Left cardiac atrium (tissue), 4 donors: ENCODE measurements at places on chromosomes 1 and 21.

- no peak for DNase-seq
Measured at GRCh38 chr1:225152061-225152460, 222.6 kb downstream of the DNAH14 start.

DNA sequence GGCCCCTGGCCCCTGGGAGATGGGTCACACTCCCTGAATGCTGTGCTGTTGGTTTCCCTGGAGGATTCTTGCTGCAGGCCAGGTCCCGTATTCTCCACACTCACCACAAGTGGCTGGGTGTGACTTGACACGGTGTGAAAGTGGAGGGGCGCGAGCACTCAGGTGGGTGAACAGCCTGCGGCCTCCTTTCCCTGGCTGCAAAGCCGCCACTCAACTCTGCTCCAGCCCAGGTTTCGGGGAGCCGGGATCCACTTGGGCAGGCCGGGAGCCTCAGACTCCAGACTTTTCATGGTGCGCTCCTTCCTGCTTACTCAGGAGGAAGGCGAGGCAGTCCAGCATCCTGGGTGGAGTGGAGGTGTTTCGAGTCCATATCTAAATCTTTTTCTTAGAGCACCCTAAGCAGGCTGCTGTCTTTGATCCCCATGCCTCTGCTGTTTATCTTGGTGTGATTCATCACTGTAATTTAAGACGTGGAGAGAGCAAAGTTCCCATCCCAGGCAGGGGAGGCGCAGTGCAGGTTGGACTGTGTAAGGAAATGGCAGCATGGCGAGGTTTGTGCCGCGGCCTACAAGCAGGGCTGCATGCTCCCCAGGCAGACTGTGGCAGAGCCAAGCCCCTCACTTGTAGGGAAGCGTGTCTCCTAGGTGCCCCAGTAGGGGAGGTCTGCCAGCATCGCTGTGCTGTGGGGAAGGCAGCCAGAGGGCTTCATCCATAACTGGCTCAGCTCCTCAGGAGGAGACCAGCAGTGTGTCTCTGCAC, 29.6 kb downstream of the VANGL1 start:
- no peak for DNase-seq

GRCh38 chr1:165856021-165856420, 28.6 kb downstream of the UCK2 start:
- DNase-seq = no peak

- DNase-seq = no peak
Measured at GRCh38 chr21:46478910-46479309, 20.2 kb downstream of the DIP2A start.

DNA sequence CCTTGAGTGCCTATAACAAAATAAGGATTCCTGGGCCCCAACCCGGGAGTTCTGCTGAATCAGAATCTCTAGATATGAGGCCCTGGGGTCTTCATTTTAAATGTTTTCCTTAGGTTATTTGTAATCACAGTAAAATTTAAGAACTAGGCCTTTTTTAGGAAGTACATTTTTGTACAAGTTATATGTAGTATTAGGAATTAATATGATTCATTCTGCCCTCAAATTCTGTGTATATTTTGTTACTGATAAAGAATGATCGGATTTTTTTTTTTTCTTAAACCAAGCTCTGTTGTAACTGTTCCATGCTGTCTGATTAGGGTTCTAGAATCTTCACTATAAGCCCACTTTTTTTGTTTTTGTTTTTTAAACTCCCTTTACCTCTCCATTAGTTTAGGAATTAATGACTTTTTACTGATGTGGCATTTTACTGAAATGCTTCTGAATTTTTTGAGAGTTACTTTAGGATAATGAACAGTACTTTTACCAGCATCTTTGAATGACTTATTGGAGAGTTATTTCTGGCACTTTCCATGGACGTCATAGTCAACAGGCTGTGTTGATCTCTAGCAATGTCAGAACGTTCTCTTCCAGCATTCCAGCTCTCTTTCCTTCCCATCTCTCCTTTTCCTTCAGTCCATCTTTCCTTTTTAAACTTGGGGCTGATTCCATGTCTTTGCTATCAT, 48.3 kb downstream of the CLIC4 start:
- DNase-seq = no peak

DNA sequence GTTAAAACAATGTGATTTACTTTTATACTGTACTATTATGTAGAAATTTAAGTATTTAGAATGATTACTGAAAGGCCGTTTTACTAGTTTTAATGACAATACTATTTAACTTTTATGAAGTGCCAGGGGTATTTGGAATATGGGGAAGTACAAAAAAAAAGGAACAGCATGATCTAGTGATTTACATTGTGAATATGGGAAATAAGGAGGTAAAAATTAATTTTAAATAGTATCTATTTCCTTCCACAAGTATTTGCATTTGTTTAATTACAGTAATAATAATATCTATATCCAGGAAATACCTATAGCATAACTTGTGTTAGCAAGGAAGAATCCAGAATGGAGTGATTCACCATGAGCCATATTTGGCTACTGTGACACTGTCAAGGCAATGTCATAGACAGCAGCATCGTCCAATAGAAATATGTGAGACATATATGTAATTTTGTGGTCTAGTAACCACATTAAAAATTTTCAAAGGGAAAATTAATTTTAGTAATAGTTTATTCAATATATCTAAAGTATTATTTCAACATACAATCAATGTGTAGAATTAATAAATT, 22.0 kb downstream of the CNST start:
- DNase-seq = no peak

DNA sequence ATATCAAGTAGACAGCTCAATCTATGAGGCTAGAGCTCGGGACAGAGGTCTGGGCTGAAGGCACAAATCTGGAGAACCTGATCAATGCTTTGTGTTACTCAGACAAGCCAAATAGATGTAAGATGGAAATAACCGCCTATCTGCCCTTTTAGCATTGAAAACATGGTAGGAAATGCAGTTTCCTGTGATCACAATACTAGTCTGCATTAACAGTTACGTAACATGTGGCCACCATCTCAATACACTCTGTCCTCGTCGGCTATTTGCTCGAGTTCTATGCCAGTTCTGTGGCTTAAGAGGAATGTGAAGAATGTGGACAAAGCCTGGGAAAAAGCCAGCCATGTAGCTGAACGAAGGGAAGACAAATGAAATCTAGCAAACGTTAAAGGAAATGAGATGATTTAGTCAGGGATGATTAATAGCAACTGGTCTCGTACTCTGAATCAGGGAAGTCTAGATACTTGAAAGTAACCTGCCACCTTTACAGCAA, 73.3 kb downstream of the HSF2BP start:
- peak; percentile 67 for DNase-seq

- DNase-seq = no peak
Measured at GRCh38 chr1:177597393-177597792, 372.5 kb downstream of the SEC16B start.

DNA sequence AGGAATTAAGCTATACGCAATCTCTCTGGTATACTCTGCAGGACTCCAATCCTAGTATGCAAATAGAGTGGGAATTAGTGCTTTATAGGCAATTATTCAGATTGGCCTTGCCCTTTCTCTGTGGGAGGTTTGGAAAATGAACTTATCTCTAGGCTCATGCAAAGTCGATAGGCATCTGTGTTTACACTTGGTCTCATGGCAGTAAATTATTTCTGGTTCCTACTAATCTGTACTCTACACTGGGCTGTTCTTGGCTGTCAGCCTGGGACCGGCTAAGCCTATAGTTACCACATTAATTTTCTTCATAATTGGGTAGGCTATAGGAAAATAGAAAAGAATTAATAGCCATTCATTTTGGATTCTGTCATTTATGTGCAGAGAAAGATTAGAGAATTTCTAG, 544.6 kb downstream of the AMY1C start:
- DNase-seq = no peak

GRCh38 chr1:77413541-77414335, 131.9 kb downstream of the AK5 start:
- DNase-seq = no peak

- DNase-seq = peak; percentile 10
Measured at GRCh38 chr1:2801046-2801445, 447 bp downstream of the TTC34 start.

DNA sequence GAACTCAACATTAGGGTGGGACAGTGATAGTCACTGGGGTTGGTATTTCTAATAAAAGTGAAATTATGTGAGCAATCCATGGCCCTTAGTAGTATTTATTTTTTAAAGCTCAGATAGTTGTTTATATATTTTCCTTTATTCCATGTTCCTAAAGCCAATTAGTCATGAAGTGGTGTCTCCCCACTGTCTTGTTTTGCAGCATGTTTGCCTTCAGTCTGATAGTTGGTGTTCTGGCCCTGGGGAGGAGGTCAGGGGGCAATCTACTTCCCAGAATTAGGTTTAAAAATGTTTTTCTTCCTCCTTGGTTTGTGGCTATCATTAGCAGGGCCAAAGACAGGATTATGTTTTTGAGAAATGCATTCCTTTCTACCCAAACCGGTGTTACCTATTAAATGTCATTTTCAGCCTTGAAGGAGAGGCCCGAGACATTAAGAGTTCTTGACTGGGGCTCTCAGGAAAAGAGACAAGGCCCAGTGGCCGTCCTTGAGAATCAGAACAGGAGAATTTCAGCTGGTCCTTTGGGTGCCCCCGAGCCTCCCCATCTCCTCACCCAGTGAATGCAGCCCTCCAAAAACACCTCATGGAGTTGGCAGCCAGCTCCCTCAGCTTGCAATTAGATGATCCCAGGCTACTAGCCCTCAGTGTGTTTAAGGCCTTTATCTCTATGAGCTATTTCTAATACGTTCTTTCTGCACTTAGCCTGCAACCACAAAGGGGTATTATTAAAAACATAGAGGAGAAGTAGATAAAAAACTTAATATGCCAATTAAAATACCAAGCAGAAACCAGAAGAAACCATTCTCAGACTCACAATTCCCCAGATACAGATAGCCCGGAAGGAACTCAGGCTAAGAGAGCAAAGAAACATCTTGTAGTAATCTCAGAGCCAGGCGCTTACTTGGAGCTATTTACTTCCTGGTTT, 71.3 kb upstream of the NGF start:
- peak; percentile 24 for DNase-seq

DNA sequence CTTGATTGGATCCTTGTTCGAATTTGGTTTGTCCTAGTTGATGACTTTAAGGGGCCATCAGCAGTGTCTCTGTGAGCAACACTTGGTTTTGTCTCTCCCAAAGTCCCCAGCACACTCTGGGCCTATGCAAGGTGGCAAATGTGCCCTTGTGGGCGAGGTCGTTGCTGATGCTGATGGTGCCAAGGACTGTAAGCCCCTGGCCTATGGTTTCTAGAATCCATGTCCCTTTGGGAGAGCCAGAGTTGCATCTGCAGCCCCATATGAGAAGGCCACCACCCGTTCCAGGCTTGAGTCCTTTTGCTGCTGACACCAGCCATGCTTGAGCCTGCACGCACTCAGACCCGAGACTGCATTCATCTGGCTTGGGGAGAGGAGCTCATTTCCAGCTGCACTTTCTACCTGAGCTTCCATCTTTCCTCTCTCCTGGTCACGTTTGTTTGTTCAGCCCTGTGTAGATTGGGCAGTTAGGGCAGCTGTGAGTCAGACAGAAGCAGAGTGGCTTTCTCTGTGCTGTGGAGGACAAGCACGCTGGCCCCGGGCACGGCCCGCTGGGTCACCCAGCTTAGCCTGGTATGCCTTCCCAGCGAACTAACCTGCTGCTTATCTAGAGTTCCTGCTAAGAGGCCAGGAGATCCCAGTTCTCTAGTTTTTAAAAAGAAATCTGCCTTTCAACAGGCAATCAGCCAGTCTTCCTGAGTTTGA, 52.1 kb upstream of the CSF3R start:
- DNase-seq = no peak

- DNase-seq = peak; percentile 61
Measured at GRCh38 chr21:42674351-42674940, 21.0 kb downstream of the PDE9A start.

DNA sequence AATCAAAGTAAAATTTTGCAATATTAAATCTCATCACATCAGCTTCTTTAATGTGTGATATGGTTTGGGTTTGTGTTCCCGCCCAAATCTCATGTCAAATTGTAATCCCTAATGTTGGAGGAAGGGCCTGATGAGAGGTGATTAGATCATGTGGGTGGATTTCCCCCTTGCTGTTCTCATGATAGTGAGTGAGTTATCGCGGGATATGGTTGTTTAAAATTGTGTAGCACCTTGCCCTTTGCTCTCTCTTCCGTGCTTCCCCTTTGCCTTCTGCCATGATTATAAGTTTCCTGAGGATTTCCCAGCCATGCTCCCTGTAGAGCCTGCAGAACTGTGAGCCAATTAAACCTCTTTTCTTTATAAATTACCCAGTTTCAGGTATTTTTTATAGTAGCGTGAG, 131.9 kb downstream of the ZNF326 start:
- DNase-seq = no peak

DNA sequence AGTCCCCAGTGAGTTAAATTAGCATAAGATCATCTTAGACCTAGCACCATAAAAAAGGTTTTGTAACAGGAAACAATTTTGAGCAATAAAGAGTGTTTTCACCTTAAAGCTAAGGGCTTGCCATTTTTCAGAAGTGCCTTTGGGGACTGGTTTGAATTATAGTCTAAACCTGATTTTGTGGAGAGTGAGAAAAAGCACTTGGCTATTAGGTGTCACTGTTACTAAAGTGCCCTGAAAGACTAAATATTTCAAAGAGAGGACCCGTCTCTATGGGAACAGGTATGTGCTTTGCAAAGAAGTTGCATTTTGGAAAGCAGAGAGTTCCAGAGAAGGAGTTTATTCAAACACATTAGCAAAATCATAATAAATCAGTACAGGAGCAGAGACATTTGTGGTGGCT, 9.1 kb downstream of the NTNG1 start:
- DNase-seq = no peak

DNA sequence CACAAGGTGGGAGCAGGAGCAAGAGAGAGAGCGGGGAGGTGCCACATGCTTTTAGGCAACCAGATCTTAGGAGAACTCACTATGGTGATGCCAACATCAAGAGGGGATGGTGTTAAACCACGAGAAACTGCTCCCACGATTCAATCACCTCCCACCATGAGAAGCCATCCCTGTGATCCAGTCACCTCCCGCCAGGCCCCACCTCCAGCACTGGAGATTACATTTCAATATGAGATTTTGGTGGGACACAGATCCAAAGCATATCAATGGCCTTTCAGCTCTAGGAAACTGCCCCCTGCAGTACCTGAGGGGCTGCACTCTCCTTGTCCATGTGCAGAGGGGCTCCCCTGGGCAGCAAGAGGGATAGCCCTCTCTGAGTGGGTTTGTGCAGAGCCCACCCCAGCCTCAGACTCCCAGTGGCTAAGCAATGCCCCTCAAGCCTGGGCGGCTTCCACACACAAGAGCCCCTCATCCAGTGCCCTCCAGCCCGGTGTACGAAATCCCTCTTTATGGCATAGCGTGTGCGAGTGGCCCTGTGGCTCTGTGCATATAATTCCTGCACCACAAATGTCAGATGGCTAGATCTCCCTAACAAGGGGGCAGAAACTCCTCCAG, 15.5 kb upstream of the PRDM16 start:
- peak; percentile 4 for DNase-seq

GRCh38 chr21:27772816-27773215, 805.9 kb upstream of the ADAMTS5 start:
- DNase-seq = no peak

GRCh38 chr1:240823357-240823756, 211.4 kb upstream of the GREM2 start:
- DNase-seq = no peak

DNA sequence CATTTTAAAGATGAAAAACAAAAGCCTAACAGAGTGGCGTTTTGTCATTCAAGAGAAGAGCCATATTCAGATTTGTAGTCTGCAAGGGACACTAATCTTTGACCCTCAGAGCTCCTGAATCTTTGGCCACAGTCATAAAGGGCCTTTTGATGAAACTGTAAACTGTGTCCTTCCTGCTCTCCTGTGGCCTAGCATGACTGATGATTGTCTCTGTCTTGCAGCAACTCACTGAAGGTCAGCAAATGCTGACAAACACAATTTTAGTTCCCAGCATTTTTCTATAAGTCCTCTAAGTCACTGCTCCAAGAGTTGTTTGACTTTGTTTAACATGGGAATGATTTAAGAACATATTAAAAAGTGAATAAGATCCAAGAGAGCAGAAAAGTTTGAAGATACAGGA, 55.3 kb upstream of the PRELP start:
- no peak for DNase-seq
